ENCODE measurements at places on chromosomes 5 and 9. TPM values are rescaled to one million over a fixed set of nuclear protein-coding genes. Genes with fewer than 3 reads are reported as not detected.

Gene CDC20B
- polyA plus RNA-seq, result not detected

Gene IL31RA
- polyA plus RNA-seq, result not detected

Gene DMRTA1
- not detected for polyA plus RNA-seq

Gene COL5A1
- not detected for polyA plus RNA-seq

Gene NIPAL4
- polyA plus RNA-seq, result 15.7 TPM

DNA sequence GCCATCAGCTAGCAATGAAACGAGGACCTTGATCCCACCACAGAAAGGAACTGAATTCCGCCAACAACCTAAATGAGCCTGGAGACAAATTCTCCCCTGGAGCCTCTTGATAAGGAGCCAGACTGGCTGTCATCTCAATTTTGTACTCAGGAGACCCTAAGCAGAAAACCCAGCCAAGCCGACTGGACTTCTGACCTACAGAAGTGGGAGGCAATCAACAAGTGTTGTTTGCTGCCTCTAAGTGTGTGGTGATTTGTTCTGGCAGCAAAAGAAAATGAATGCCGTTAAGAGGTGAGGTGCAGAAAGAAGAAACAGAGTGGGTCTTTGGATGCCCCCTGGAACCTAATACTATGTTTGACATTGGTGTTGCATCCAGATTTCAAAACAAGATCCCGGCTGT lies 72.7 kb upstream of the SPATA31E1 start:
- DNase-seq, result no peak

DNA sequence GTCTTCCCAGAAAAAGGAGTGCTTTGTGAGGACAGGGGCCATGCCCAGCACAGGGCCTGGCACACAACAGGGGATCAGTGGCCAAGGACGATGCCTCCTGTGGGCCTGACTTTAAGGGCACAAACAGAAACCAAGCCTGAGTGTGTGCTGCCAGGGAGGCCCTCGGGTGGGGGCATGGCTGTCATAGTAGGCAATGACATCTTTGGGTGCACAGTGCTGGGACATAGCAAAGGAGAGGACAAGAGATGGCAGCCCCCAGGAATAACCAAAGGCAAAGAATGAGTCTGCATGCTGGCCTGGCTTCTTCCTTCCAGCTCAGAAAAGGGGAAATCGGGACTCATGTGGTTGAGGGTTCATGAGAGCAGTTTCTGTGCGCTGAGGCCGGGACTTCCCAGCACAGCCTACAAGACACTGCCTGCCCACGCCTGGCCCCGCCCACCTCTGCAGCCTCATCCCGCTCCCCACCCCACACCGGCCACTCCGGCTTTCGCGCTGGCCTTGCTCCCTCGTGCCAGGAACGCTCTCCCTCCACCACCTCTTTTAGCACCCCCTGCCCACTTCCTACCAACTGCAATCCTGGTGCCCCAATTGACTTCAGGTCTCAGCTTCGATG lies 13.8 kb upstream of the LHX2 start:
- DNase-seq, result no peak

- no peak for DNase-seq
These were observed 304.4 kb upstream of the SMC2 start for GRCh38 chr9:103789686-103790085.

DNA sequence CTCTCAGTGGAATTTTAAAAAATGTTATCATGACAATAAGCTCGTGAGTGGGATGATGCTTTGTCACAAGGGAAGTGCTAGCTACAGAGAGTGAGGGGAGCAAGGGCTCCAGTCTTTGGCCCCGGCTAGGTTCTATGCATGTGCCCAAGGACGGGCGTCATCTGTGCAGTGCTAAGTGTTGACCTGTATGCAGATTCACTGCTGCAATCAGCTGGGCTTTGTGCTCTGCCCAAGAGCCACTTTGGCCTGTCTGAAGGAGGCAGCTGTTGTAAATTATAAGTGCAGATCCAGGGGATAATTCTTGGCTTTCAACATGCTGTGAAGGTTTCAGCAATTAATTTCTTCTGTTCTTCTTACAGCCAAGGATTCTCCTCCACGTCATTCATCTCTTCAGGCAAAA lies 268.6 kb downstream of the PSAT1 start:
- no peak for DNase-seq

DNA sequence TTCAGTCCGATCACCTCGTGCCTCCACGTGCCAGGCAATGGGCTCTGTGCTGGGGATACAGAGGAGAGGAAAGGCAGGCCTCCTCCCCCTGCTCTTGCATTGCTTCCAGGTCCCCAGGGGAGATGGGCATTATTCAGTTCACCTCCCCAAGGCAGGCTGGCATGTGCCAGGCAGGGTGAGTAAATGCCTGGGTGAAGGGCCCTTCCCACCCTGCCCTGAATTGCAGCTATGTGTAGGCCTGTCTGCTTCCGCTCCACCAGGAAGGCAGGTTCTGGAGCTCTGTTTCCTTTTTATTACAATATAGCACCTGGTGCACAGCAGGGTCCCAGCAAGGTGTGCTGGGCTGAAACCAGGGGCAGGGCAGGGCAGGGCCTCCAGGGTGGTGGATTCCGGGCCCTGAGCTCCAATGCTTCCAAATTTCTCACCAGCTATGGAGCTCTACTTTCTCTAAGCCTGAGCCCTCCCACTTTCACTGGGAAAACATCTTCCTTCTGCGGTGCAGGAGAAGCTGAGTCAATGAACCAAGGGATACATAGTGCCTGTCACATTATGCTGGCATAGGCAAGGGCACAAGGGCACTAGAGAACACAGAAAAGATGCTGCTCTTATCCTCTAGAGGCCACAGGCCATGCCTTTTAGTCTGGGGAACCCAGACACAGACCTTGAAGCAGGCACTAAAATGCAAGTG lies 42.0 kb downstream of the SHB start:
- DNase-seq, result no peak

DNA sequence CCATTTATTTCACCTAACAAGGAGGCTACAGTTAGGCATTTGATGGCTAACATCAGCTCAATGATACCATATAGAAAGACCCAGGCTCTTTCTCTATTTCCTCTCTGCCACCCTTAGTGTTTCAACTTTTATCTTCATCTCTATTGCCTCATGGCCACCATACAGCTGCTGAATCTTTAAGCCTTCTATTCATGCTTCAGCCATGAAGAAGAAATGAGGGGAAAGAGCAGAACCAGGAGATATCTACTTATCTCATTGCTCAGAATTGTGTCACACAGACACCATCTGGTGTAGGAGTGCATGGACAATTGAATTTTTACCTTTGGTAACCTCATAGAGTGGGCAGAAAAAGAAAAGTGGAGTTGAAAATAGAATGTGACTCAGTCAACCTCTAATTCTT lies 6.7 kb downstream of the GAPT start:
- no peak for DNase-seq

DNA sequence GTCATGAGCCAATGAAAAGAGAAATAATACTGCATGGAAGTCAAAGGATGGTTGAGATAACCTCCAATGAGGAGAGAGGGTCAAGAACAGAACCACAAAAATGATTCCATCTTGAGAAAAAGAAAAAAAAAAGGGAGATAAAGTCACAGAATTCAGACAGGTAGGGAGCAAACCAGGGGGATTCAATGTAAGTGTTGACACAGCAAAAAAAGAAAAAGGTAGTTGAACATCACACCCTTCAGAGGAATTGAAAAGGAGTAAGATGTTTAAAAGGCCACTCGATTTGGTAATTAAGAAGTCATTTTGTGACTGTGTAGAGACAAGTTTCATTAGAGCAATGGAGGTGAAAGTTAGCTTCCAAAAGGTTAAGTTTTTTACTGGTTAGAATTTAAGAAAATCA lies 79.3 kb downstream of the ERP44 start:
- no peak for DNase-seq
